ENCODE measurements at places on chromosomes 16 and 17.

GRCh38 chr17:1931844-1932579, 93.1 kb downstream of the RTN4RL1 start:
- DNase-seq, result no peak

GRCh38 chr17:61431594-61432311, 20.5 kb upstream of the TBX4 start:
- DNase-seq, result no peak

GRCh38 chr17:55154101-55154500, 110.7 kb upstream of the HLF start:
- DNase-seq, result no peak

GRCh38 chr17:78884148-78884825, 18.7 kb downstream of the CEP295NL start:
- no peak for DNase-seq

GRCh38 chr16:53053967-53054669, 673 bp upstream of the CHD9 start:
- no peak for DNase-seq

DNA sequence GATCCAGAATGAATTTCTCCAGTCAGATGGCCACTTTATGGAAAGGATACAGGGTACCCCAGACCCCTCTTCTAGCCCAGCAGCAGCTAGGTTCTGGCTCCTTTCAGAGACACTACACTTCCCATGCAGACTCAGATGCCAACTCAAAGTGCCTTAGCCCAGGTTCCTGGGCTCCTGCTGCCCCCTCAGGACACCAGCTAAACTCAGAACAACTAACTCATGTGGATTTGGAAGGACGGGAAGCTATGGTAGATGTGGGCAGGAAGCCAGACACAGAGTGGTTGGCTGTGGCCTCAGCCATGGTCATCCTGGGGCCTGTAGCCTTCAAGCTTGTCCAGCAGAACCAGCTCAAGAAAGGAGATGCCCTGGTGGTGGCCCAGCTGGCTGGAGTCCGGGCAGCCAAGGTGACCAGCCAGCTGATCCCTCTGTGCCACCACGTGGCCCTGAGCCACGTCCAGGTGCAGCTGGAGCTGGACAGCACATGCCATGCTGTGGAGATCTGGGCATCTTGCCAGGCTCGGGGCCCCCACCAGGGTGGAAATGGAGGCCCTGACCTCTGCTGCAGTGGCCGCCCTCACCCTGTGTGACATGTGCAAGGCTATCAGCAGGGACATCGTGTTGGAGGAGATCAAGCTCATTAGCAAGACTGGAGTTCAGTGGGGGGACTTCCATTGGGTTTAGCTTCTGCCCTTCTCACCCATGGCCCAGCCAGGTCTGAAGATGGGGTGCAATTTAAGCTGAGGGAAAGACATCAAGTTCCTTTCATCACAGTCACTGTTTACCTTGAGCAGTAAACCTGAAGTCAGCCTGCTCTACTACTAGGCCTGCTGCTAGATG, 111.8 kb downstream of the N4BP1 start:
- no peak for DNase-seq

DNA sequence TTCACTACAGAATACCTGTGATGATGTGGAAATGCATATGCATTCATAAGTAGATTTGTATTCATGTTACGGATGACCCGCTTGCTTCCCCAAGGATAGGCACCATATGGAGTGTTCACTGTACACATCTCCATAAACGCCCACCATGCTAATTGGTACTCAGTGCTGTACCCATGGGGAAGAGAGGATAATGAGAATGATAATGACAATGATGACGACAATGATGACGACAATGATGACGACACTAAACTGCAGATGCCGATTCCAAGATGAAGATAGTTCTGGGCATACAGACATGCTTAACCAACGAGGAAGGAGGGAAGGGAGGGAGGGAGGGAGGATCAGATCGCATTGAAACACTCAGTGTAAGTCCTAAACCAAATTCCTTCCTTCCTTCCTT, 26.5 kb upstream of the ZFHX3 start:
- no peak for DNase-seq

GRCh38 chr16:9518051-9518450, 426.6 kb downstream of the HAPSTR1 start:
- no peak for DNase-seq

- DNase-seq, result no peak
Measured at GRCh38 chr17:60720763-60721531, 43.3 kb downstream of the BCAS3 start.

- no peak for DNase-seq
Measured at GRCh38 chr17:32795339-32795979, 81.5 kb downstream of the MYO1D start.

GRCh38 chr17:61738249-61738648, 125.1 kb downstream of the BRIP1 start:
- DNase-seq, result no peak
